EH (cell line): ENCODE measurements at places on chromosomes 5 and 9.
A peak's percentile ranks its signal among the peaks of the same experiment; 100 is the strongest.

DNA sequence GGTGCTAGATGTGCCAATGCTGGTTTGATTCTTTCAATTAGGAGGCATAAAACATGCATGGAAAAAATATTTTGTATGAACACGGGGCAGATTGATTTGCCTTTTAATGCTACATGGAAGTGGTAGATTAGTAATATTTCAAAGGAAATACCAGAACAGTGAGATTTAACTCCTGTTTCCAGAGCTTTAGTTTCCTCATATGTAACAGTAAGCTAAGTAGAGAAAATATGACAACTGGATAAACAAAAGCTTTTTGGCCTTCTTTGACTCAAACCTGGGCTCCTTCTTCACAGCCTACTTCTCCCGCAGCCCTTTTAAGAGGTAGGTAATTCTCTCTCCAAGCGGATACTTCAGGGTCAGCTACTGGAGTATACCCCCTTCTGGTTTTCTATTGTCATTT lies 254.2 kb upstream of the TRPC7 start:
- no peak for DNase-seq

GRCh38 chr9:113635586-113635985 lies 172.1 kb downstream of the RGS3 start:
- DNase-seq, result no peak

- peak; percentile 32 for DNase-seq
These were observed 424 bp downstream of the HAND1 start for GRCh38 chr5:154477382-154478223.

DNA sequence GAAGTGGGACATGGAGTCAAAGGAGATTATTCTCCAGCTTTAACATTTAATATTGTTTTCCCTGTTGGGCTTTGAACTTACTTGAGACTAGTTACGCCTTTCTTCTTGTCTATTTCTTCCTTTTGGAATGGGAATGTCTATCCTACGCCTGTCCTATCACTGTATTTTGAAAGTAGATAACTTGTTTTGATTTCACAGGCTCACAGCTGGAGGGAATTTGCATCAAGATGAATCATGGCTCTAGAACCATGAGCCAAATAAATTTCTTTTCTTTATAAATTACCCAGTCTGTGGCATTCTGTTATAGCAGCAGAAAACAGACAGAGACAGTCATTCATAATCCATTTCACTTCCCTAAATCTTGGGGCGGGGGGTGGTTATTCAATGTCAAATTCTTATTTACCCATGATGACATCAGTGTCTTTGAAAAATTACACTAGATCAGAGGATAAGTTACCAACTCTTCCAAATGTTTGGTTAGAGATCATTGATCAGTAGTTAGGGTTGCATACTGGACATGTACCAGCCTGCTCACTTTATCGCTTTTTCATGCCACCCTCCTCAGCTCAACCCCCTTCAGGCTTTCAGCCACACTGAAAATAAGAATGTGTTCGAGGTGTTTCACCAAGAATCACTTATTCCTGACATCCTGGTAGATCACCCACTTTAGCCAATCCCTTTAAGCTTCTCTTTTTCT lies 419.6 kb upstream of the PIK3R1 start:
- peak; percentile 46 for DNase-seq

GRCh38 chr9:76456202-76456926 lies 2.6 kb upstream of the GCNT1 start:
- DNase-seq, result peak; percentile 42

- DNase-seq, result no peak
These were observed 71.5 kb upstream of the RAPGEF1 start for GRCh38 chr9:131811405-131811804.

GRCh38 chr5:77852514-77853352 lies 76.6 kb upstream of the TBCA start:
- DNase-seq, result peak; percentile 67

DNA sequence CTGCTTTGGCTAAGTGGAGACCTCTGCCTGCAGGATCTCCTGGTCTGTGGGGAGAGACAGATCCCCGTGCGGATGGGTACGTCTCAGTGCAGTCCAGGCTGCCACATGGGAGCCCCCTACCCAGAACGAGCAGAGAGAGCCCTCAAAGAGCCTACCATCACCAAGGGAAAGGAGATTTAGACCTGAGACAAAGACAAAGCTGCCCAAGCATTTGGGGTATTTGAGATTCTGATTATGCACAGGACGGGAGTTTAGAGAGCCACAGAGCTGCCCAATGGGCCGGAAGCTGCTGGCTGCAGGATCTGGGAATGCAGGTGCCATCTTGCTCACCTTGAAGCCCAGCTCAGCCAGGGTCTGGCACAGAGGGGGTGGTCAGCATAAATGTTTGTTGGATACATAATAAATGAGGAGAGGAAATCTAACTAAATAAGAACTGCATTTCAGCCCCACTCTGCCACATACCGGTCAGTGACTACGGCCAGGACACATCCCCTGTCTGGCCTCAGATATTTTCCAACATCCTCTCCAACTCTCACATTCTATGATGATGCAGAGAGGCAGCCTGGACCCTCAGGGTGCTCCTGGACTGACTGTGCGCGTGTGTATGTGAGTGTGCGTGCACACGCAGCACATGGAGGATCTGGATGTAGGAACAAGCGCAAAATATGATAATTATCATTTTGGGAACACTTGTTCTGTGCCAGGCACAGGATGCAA lies 157.8 kb downstream of the FGF18 start:
- no peak for DNase-seq

GRCh38 chr9:97425336-97425972 lies 13.6 kb downstream of the TDRD7 start:
- DNase-seq, result no peak

- DNase-seq, result peak; percentile 71
These were observed 180.5 kb upstream of the TUT7 start for GRCh38 chr9:86534572-86535258.

DNA sequence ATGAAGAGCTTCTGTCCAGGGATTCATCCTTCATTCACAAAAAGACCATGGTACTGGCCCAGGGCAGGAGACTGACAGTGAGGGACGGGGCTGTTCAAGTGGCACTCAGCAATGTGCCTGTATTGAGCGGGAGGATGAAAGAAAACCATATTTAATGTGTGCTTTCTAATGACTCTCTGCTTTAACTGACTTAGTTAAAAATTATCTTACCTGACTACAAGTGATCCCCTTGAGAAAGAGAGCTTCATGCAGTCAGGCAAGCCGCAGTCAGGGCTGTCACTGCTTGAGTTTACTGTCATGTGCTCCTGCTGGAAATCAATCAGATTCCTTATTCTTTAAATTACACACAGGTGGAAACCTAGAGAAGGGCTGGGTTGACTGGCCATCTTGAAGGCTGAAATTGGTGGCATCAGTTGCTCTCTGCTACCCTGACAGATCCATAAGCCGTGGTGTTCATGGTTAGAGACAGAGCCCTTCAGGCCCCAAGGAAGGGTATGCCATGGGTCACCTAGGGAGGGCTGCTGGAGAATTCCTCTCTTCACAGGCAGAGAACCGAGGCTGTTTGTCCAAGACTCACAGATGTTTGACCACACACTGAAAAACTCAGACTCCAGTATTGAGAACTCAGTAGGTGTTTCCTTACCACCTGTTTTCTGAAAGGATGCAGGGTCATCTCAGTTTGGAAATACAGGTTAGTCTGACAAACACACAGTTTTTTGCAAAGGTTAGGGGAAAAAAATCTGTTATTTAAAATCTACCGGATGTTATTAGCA lies 70.9 kb downstream of the TRIO start:
- DNase-seq, result no peak

- DNase-seq, result no peak
These were observed 76.6 kb upstream of the NR4A3 start for GRCh38 chr9:99745085-99745484.

DNA sequence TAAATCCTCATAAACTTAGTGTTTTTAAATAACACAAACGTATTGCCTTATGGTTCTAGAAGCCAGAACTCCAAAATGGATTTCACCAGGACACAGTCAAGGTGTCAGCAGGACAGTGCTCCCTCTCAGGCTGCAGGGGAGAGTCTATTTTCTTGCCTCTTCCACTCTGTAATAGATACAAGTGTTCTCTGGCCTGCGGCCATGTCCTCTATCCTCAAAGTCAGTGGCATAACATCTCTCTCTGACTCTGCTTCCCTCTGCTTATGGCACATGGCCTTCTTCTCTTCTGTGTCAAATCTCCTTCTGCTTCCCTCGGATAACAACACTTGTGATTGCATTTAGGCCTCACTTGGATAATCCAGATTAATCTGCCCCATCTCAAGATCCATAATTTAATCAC lies 129.4 kb upstream of the OR13F1 start:
- DNase-seq, result no peak

GRCh38 chr5:106408570-106408969 lies 1262.2 kb downstream of the EFNA5 start:
- no peak for DNase-seq

DNA sequence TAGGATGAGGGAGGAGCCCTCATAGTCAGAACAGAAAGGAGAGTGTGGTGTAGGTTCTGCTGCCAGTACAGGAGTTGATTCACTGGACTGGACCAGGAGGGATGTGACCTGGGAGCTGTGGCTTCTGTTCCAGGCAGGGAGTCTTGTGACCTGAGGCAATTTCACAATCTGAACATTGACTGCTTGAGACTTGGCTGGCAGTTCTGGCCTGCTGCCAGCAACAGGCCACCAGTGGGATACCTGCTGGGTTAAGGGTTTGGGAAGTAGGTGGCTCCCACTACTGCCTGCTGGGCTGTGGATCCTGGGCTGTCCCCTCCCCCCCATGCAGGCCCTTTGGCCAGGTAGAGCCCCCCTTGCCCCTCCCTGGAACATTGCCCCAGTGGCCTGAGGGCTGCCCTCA lies 268.6 kb upstream of the ARRDC3 start:
- DNase-seq, result no peak
